Calu3 (cell line): ENCODE measurements at places on chromosomes 11 and 22. TPM values are rescaled to one million over a fixed set of nuclear protein-coding genes. Genes with fewer than 3 reads are reported as not detected.
A peak's percentile ranks its signal among the peaks of the same experiment; 100 is the strongest.

DNA sequence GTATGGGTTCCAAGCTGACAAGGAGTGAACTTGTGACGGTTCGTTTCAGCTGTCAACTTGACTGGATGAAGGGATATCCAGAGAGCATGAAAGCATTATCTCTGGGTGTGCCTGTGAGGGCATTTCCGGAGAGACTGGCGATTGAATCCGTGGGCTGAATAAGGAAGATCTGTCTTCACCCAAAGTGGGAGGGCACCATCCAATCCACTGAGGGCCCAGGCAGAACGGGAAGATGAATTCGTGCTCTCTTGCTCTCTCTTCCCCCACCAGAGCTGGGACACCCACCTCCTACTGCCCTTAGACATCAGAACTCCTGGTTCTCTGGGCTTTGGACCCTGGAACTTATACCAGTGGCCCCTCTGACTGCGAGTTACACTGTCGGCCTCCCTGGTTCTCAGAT is 15.5 kb upstream of the CD81 start:
- H3K27me3 ChIP-seq = peaks cover 66% of the 10 kb centered on the region
- no peak for DNase-seq
- H3K36me3 ChIP-seq = no peaks in the 10 kb centered on the region
- H3K4me3 ChIP-seq = no peak overlapping the region
- H3K4me1 ChIP-seq = no peaks in the 10 kb centered on the region
- H3K27ac ChIP-seq = no peak overlapping the region

DNA sequence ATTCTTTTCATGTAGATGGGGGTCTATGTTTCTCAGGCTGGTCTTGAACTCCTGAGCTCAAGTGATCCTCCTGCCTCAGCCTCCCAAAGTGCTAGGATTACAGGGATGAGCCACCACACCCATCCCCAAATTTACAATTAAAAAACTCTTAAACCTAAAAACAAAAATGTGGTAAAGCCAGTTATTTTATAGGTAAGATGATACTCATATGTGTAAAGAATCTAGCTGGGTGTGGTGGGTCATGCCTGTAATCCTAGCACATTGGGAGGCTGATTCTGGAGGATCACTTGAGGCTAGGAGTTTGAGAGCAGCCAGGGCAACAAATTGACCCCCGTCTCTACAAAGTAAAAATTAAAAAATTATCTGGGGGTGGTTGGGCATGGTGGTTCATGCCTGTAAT is 4.0 kb upstream of the RBM14 start:
- no peak for DNase-seq
- no peak overlapping the region for H3K27ac ChIP-seq
- no peaks in the 10 kb centered on the region for H3K27me3 ChIP-seq
- H3K36me3 ChIP-seq = peaks cover 25% of the 10 kb centered on the region
- no peak overlapping the region for H3K4me3 ChIP-seq
- no peaks in the 10 kb centered on the region for H3K4me1 ChIP-seq

GRCh38 chr11:134863294-134863693 is 451.3 kb upstream of the B3GAT1 start:
- no peak overlapping the region for H3K4me3 ChIP-seq
- H3K27me3 ChIP-seq = no peaks in the 10 kb centered on the region
- no peak for DNase-seq
- H3K27ac ChIP-seq = no peak overlapping the region
- no peaks in the 10 kb centered on the region for H3K36me3 ChIP-seq
- H3K4me1 ChIP-seq = no peaks in the 10 kb centered on the region

ANKK1 gene
- 0.56 and 0.90 TPM in 2 replicates for total RNA-seq

GRCh38 chr22:19179497-19180048 is 1.0 kb upstream of the SLC25A1 start:
- peaks cover 7% of the 10 kb centered on the region for H3K4me1 ChIP-seq
- peaks cover 13% of the 10 kb centered on the region for H3K27me3 ChIP-seq
- peak; percentile 82 for DNase-seq
- H3K4me3 ChIP-seq = peak overlapping the region; percentile 76
- peak overlapping the region; percentile 70 for H3K27ac ChIP-seq

DNA sequence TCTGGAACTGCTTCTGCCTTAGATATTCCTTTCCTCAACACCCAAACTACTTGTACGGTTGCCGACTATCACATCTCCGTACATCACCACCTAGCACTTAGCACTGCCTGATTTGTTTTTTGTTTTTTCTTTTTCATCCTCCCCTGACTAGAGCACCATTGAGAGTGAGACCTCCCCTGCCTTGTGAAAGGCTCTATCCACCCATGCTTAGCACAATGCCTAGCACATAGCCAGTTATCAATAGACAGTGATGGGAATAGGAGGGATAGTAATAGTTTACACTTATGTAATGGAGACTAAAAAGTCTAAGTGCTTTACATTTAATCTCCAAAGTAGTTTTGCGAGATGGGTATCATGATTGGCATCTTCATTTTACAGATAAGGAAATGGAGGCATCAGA is 115.8 kb downstream of the LDLRAD3 start:
- no peaks in the 10 kb centered on the region for H3K36me3 ChIP-seq
- no peak overlapping the region for H3K4me3 ChIP-seq
- H3K4me1 ChIP-seq = no peaks in the 10 kb centered on the region
- no peaks in the 10 kb centered on the region for H3K27me3 ChIP-seq
